Activated CD4-positive, alpha-beta T cell treated with anti-CD3 and anti-CD28 coated beads, Interleukin-2, amount 10 ng/mL, durations not matched to agents 24 days and 14 days (primary cell): ENCODE measurements at places on chromosomes 6 and 20.

GRCh38 chr6:149754548-149754947 is 5.0 kb downstream of the PCMT1 start:
- DNase-seq: no peak

GRCh38 chr6:6610031-6610591 is 21.6 kb downstream of the LY86 start:
- DNase-seq: peak; percentile 77

DNA sequence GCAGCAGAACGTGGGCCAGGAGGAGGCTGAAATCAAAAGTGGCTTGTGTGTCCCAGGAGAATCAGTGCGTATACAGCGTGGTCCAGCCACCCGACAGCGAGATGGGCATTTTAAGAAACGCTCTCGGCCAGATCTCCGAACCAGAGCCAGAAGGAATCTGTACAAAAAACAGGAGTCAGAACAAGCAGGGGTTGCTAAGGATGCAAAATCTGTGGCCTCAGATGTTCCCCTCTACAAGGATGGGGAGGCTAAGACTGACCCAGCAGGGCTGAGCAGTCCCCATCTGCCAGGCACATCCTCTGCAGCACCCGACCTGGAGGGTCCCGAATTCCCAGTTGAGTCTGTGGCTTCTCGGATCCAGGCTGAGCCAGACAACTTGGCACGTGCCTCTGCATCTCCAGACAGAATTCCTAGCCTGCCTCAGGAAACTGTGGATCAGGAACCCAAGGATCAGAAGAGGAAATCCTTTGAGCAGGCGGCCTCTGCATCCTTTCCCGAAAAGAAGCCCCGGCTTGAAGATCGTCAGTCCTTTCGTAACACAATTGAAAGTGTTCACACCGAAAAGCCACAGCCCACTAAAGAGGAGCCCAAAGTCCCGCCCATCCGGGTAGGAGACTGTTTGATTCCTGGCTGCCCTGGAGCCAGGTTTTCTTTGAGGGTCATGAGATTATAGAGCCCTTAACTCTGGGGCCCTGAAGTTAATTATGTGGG is 75.3 kb downstream of the ASXL1 start:
- no peak for DNase-seq

GRCh38 chr6:79167931-79168694 is 66.4 kb downstream of the HMGN3 start:
- no peak for DNase-seq

GRCh38 chr6:31663961-31664789 is 622 bp downstream of the GPANK1 start:
- DNase-seq: peak; percentile 70

- no peak for DNase-seq
These were observed 1.1 kb upstream of the ZBTB46 start for GRCh38 chr20:63831993-63832686.

- DNase-seq: no peak
These were observed 402.3 kb downstream of the NKAIN2 start for GRCh38 chr6:124205921-124206320.

DNA sequence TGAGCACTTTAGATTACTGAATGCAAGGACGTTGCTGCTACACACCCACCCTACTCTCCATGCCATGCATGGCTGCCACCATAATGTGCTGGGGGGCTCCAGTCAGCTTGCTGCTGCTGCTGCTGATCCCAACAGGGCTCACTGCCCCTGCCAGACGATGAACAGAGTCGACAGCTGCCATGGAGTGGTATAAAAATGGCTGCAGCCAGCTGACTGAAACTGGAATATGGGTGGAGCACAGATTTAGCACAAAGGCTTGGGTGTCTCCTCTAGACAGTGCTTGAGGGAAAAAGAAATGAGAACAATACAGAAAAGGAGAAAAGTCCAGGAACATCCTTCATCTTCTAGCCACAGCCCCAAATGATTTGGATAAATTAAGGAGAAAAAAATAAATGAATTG is 150.7 kb downstream of the PDSS2 start:
- no peak for DNase-seq

DNA sequence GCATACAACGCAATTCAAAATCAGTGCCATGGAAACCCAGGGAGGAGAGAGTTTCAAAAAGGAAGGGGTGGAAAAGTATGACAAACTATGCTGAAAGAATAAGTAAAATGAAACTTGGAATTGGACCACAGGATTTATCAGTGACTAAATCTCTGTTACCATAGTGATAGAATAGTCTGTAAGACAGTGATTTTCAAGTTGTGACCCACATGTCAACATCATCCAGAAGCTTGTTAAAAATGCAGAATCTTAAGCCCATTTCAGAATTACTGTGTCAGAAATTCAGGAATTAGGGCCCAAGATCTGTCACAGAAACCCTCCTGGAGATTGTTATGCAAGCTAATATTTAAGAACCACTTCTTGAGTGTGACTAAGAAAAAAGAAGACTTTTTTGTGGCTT is 417.7 kb upstream of the JAG1 start:
- DNase-seq: no peak

DNA sequence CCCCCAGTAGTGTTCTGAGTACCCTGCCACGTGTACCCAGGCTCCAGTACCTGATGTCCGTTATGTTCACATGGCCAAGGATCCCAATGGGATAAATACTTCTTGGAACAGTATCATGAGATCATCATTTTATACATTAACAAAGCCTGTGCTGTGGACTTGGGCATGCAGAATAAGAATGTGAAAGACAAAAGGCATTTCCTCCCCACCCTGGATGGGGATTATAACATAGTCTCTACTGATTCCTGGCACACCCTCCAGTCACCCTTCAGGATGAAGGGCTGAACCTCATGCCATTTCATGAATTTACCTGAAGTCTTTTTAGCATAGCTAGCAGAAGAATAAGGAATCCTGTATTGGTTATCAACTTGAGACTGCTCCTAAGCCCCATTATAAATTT is 2.8 kb downstream of the TNFRSF21 start:
- no peak for DNase-seq

GRCh38 chr20:56400001-56400640 is 7.7 kb downstream of the CSTF1 start:
- DNase-seq: peak; percentile 90

GRCh38 chr6:45386501-45386900 is 8.8 kb upstream of the SUPT3H start:
- DNase-seq: no peak

- DNase-seq: no peak
These were observed 6.9 kb upstream of the RNF144B start for GRCh38 chr6:18380158-18380836.

DNA sequence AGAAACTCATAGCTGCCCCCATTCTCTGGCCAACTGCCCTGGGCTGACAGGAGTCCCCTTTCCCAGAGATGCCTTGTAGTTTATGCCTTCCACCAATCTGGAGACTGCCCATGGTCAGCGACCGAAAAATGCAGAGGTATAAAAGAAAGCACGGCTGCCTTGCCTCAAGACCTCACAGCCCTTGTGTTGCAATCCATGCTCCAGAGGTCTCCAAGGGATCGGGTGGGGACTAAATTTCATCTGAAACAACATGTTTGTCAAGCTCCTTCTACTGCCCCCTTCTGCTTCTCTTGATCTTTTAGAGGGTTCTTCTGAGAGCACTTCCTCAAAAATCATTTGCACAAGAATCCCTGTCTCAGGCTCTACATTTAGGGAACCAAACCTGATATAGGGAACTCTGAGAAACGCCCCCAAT is 128.8 kb downstream of the PLCB1 start:
- no peak for DNase-seq

DNA sequence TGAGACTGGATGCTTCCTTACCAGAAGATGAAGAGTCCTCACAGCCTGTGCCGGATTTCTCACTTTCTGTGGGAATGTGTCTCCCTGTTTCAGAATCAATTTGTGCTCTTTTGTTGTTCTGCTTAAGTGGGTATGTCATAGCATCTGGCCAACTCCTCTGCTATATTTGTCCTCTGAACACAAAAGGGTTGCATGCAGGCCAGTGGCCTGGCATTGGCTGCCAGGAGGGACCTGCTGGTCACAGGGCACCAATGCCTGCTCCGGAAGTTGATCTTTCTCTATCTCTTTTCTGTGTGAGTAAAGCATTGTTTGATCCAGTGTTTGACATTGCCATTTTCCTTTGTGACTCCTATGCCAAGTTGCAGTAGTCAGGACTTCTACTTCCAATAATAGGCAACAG is 47.8 kb downstream of the JARID2 start:
- no peak for DNase-seq
